Activated CD4-positive, alpha-beta T cell treated with anti-CD3 and anti-CD28 coated beads for 24 hours (primary cell): ENCODE measurements at places on chromosomes 11 and 22.

GRCh38 chr11:69635804-69636511 is 5.0 kb upstream of the CCND1 start:
- DNase-seq, result no peak

- no peak for DNase-seq
These were observed 97.9 kb upstream of the CTSC start for GRCh38 chr11:88435415-88435814.

DNA sequence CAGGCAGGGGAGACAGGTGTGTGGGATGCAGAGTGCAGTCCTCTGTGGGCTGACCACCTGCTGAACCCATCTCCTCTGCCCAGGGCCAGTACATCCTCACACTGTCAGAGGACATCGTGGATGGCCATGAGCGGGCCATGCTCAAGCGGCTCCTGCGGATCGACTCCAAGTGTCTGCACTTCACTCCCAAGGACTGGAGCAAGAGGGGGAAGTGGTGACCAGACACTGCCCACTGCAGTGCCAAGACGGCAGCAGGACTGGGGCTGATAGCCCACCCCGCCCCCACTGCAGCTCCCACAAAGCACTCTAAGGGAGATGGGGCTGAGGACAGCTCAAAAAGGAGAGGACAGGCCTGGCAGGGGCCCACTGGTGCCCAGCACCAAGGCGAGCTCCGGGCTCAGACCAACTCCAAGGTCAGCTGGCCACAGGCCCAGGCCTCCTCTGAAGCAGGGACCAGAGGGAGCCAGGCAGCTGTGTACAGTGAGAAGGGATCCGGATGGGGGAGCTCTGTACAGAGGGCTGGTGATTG is 1.6 kb downstream of the RNASEH2C start:
- no peak for DNase-seq

- DNase-seq, result no peak
These were observed 14.5 kb upstream of the TP53AIP1 start for GRCh38 chr11:128957202-128957482.

DNA sequence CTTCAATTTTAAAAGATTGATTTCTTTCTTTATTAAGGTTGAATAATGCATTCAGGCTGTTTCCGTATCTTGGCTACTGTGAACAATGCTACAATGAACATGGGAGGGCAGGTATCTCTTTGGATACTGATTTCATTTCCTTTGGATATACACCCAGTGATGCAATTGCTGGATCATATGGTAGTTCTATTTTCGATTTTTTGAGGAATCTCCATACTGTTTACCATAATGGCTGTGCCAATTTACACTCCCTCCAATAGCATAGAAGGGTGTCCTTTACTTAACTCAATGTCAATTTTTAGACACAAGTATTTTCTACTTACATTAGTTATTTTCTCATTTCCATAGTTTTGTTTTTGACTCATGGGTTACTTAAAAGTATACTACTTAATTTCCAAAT is 8.0 kb downstream of the RTCB start:
- no peak for DNase-seq

GRCh38 chr11:27295928-27296327 is 67.1 kb downstream of the CCDC34 start:
- no peak for DNase-seq

DNA sequence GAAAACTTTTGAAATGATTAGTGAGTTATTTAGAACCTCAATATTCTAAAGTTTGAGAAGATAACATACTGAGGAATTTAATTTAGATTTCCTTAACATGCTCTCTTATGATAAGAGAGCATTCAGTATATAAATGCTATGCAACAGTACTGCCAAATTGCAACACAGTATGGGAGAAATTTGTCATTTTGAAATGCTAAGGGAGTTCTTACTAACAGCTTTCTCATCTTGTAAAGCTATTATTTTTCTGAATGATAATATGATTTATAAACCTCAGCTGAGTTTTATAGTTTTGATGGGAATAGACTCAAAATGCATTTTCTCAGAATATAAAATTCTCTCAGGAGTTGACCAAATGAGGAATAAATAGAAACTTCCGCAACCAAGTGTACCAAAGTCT is 108.4 kb downstream of the SPON1 start:
- DNase-seq, result no peak

GRCh38 chr22:47045691-47046410 is 283.4 kb downstream of the TBC1D22A start:
- DNase-seq, result no peak
